Substantia nigra (tissue), 51 donors: ENCODE measurements at places on chromosomes 4 and X.
A peak's percentile ranks its signal among the peaks of the same experiment; 100 is the strongest.

DNA sequence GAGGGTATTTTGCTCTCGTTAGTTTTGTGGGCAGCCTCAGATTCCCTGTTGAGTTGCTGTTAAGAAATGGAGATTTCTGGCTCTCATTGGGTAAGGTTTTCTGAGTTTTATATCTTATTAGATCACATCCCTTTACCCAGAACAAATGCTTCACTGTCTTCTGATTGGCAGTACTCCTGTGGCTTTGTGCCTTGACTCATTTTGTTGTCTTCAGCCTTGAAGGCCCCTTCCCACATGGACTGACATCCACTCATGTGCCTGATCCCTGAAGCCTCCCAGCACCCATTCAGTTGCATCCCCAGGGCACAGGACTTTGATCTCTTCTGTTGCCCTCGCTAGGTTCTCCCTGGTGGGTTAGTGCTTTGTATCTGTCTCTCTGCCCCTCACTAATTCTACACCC is 10.4 kb downstream of the MED28 start:
- no peak for DNase-seq

DNA sequence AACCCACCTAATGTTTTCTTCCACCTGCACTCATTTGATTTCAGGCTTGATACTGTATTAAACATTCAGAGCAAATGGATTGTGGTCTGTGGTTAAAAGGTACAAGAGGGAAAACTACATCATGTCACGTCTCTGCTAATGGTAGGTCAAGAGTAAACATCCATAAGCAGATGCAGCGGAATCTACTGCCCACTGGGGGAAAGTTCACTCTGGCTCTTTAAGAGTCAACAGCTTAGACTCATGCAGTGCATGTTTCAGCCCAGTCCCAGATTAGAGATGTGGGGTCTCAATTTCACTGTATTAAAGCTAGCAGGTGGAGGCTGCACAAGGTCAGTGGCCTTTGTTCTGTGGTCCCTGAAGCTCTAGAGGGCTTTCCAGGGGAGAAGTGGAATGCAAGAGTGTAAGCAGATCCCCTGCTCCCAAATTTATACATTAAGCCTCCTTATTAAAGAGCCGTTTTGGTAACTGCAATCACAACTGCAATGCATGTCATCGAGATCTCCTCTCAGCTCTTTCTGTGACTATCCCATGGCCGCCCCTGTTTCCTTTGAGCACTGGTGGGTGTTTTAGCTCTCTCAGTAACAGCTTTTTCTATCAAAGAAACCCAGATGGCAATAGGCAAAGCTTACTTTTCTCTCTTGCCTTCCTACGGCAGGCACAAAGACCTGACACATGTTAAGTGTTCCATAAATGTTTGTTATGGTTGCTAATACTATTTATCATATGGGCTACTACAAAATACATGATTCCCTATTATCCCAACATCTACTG is 53.4 kb downstream of the LDB2 start:
- DNase-seq, result no peak

- DNase-seq, result no peak
These were observed 103.0 kb downstream of the TENM3 start for GRCh38 chr4:182346250-182346649.

DNA sequence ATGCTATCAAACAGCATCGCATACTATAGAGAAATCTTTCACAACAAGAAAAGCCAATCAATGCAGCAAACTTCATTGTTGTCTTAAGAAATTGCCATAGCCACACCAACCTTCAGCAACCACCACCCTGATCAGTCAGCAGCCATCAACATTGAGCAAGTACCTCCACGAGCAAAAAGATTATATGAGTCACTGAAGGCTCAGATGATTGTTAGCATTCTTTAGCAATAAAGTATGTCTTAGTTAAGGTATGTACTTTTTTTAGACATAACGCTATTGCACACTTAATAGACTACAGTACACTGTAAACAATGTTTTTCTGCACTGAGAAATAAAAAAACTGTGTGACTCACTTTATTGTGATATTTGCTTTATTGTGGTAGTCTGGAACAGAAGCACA is 37.8 kb upstream of the FUNDC1 start:
- no peak for DNase-seq

DNA sequence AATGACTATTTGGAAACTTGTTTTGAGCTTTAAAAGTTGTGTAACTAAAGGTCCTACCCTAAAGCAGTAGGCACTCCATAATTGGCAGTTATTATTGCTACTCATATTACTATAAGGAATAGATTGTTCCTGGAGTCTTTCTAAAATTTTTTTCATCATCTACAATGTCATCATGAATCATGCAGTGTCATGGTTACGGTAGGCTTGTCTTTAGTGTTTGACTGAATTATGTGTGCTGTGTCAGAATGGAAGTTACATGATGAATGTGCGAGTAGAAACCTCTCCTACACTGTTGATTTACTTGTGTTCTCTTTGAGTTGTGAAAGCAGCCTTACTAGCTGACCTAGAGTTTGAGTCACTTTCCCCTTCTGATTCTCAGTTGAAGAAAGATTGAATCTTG is 1099.9 kb downstream of the RAPGEF2 start:
- no peak for DNase-seq

DNA sequence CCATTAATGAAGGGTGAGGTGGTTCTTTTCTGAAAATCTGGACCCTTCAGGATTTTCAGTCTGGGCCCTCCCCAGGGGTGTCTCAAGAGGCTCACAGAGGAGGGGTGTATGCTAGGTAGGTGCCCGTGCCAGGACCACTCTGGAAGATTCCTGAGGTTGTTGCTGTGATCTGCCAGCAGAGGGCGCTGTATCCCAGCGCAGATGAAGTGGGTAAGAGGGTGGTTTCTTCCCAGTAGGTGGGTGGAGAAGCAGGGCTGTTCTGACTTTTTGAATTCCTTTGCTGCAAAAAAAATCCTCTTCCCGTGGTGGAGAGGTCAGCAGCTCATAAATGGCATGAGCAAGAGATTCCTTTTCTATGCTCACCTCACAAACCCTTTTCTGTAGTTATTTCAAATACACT is 51.1 kb downstream of the SCML1 start:
- no peak for DNase-seq

DNA sequence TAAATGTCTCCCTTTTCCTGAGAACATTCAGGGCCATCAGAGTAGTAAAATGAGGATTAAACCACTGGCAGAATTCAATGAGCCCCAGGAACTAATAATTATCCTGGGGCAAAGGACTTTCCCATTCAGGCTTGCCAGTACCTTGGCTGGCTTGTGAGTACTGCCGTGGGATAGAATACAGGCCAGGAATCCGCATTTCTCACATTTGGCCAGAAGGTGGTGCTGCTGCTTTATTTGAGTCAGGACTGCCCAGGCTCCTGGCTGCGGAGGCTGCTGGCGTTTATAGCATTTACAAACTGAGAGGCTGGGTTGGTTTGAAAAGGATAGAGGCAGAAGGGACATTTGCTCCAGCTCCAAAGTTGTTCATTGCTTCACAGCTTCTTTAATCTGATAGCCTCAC is 91.4 kb downstream of the RTL9 start:
- peak; percentile 62 for DNase-seq

GRCh38 chr4:169128902-169129301 is 118.8 kb upstream of the CBR4 start:
- DNase-seq, result no peak

- no peak for DNase-seq
These were observed 119.5 kb downstream of the ATXN3L start for GRCh38 chrX:13200398-13200797.

DNA sequence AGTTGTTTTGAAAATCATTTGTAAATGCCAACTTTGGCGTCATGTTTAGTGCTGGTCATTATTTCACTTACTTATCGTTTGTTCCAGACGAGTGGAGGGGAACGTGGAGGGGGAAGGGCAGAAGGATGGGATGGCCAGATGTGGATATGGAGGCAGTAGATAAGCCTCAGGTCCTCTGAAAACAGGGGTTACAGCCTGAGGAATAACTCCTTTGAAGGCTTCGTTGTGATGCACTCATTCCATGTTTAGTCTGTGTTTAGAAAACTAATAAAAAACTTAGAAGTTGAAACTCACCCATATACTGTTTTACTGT is 1.1 kb downstream of the MOB1B start:
- DNase-seq, result no peak

GRCh38 chr4:39442998-39443397 is 15.7 kb downstream of the RPL9 start:
- DNase-seq, result no peak

- no peak for DNase-seq
These were observed 428.9 kb upstream of the GNPDA2 start for GRCh38 chr4:45155081-45155777.

DNA sequence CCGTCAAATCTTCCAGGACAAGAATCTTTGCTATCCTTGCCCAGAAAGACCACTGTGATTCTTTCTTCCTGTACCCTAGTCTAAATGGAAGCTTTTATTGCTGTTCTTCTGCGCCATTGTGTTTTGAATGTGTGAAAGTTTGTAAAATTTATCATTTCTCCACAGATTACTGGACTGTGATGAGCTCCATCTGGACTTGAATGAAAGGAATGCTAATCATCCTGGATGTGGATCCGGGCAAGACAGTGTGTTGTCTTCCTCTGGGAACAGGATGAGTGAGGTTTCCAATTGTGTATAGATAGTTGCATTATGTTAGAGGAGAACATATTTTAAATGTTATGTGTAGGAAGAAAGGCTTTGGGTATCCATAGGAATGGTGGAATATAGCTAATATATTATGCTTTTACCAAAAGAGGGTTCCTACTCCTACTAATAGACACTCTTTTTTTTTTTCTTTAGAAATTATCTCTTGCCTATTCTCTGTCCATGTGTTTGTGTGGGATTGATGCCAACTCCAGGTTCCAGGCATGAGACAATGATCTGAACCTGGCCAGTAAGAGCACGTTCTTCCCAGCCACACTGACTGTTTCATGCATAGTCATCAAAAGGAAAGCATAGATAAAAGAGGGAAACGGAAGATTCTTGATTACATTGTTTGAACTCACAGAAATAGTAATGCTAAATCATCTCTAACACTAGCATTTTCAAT is 803.6 kb upstream of the ADGRL3 start:
- no peak for DNase-seq

GRCh38 chr4:4854649-4855295 is 4.7 kb upstream of the MSX1 start:
- no peak for DNase-seq
